Omental fat pad (tissue), 4 donors: ENCODE measurements at places on chromosomes 5 and 9. TPM values are rescaled to one million over a fixed set of nuclear protein-coding genes. Genes with fewer than 3 reads are reported as not detected.

The GFI1B gene
- total RNA-seq: not detected

- DNase-seq: no peak
Observed at GRCh38 chr5:90437663-90438062, 28.1 kb upstream of the CETN3 start.

The FGF18 gene
- 1.9 TPM for total RNA-seq

DNA sequence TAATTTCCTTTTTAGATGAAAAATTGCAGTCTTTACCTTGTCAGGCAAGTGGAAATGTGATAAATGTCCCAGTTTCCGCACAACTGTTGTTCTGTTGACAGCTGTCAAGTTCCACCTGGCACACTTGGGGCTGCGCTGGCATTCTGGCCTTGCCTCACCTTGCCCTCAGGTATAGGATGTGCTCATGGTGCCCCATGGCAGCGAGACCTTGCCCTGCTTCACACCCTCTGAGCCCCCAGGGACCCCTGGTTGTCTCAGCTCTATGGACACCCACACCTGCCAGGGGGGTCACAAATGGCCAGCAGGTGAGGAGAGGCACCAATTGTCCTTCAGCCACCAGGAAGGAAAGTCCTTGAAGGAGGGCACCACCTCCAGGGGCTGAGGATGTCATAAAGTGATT is 37.5 kb upstream of the SEMA4D start:
- no peak for DNase-seq

GRCh38 chr5:107513337-107514085 is 157.2 kb downstream of the EFNA5 start:
- no peak for DNase-seq

- no peak for DNase-seq
Observed at GRCh38 chr9:116482740-116483139, 204.4 kb upstream of the TRIM32 start.

GRCh38 chr9:89274838-89275237 is 36.2 kb upstream of the CKS2 start:
- no peak for DNase-seq
